ENCODE measurements at places on chromosomes 1 and 21.

GRCh38 chr21:43343095-43343991, 83.6 kb downstream of the SIK1 start:
- no peak for DNase-seq

DNA sequence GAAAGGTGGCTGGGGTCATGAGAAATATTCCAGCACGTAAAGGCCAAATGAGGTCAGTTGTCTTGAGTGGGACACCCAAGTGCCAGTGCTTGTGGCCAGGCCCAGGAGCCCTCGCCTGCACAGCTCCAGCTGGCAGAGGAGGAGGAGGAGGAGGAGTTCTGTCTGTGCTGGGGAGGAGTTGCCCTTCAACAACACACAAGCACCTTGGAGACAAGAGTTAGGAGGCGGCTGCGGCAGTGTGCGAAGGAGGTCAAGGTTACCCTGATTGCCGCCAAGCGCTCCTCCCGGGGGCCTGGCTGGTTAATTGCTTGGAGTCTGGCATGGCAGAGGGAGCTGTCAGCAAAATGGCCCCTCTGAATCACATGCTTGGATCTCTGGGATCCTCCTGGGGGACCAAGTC, 45.1 kb downstream of the GRIK3 start:
- no peak for DNase-seq

- no peak for DNase-seq
Measured at GRCh38 chr1:89930579-89930978, 64.3 kb upstream of the ZNF326 start.

GRCh38 chr1:31980835-31981455, 32.7 kb upstream of the KHDRBS1 start:
- no peak for DNase-seq

GRCh38 chr1:162674034-162674608, 41.9 kb downstream of the DDR2 start:
- DNase-seq: no peak

DNA sequence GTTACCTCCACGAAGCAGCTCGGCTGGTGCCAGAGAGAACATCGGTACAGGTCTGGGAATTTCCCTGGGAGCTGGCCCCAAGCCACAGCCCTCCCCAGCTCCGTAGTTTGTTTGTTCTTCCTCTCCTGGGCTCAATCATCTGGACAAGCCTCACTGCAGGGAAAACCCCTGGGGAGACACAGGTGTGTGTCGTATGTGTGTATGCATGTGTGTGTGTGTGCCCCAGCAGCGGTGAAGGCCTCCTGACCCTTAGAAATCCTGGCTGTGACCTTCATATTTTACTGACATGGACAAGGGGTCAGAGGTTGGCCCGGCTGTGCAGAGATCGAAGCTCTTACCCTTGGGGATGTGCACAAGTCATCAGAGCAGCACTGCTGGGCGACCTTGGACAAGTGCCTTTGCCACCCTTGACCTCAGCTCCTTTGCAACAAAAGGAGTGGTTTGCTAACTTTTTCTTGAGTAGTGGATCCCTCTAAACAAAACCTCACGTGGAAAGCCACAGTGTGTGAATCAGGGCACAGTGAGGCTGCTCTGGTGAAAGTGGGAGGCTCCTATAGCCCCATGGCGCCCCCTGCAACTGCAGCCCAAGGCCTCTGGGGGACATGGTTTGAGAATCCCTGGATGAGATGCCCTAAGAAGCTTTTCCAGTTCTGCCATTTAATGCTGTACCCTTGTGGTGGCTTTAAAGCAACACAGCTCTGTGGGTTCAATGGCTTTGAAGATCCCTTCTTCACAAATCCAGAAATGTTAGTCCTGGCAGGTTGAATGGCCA, 12.3 kb upstream of the IL22RA1 start:
- DNase-seq: no peak

GRCh38 chr1:113792471-113792870, 19.8 kb downstream of the RSBN1 start:
- DNase-seq: peak; percentile 35

DNA sequence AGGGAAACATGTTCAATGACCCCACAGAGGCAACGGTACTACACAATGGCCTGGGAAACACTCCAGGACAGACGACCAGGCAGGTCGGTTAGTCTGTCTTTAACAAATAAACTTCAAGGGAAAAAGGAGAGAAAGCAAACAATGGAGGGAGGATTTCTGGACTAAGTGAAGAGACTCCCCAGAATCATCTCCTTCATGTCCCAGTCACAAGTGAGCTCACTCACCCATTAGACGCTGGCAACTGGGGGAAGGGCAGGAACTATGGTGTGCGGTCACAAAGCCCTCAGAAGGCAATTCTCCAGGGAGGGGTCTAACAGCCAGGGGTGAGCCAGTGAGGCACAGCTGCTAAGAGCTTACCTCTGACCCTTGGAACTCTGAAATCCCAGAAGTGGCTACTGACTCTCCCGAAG, 55.7 kb upstream of the NADK start:
- no peak for DNase-seq

Data from CD4-positive, alpha-beta T cell treated with Interleukin-2 at 100 ng/mL for 4 hours (primary cell).